Astrocyte (in vitro differentiated cells and primary cell): ENCODE measurements at places on chromosomes 11 and 22.

DNA sequence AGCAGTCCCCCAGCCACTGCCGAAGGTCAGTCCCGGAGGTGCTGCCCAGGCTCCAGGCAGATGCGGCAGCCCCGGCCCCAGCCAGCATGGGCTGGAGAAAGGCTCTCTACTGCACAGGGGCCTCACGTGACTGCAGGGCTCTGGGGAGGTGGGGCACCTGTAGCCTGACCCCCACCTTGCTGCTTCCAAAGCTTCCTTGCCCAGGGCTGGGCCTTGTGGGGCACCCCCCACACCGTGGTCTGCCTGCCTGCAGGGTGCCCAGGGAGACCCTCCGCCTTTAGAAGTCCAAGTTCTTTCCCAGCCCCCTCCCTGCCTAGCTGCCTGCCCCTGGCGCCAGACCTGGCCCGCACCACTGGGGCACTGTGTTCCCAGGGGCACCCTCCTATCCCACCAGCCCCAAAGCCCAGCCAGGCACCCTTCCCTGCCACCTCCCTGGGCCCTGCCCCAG lies 28.4 kb upstream of the TXNRD2 start:
- no peak for DNase-seq

GRCh38 chr11:41320238-41320637 lies 139.2 kb downstream of the LRRC4C start:
- peak; percentile 47 for DNase-seq

GRCh38 chr22:49979587-49980264 lies 19.2 kb downstream of the PIM3 start:
- no peak for DNase-seq

- no peak for DNase-seq
Measured at GRCh38 chr11:10285148-10285802, 8.7 kb downstream of the SBF2 start.

DNA sequence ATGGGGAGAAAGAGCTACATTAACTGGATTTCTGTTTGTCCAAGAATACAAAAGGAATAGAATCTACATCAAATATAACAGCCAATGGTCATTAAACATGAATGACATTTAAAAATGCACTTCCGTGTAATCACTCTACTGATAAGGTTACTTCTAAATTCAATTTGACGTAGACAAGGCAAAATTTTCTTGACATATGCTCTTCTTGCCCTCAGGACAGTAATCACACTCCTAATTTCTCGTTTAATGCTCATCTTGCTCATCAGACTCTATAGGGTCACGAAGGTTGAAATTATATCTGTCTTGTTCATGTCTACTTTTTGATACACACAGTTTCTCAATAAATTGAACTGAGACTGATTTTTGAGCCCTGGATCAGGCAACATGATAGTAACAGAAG lies 58.4 kb downstream of the NARS2 start:
- no peak for DNase-seq

DNA sequence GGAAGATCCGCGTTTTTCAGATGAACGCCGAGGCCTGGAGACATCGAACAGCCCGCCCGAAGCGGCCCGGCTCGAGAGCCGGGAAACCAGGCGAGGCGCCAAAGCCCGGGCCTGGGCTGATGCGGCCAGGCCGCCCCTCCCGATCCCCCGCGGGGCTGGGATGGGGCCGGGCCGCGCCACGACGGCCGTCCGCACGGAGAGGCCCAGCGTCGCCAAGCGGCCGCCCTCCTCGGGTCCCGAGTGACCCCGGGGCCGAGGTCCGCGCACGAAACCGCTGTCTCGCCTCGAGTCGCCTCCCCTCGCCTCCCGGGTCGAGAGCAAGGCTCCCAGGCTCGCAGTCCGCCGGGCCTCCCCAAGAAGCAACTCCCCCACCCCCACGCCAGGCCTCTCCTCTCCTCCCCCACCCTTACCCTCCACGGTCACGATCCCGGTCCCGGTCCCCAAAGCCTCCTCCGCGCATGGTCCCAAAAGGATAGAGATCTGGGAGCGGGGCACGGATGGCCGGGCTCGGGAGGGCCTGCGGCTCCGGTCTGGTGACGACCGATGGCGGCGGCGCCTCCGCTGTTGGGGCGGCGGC lies 482 bp downstream of the DDX17 start:
- DNase-seq, result peak; percentile 39

- no peak for DNase-seq
Measured at GRCh38 chr11:62854013-62854824, 14.8 kb upstream of the WDR74 start.

- no peak for DNase-seq
Measured at GRCh38 chr11:12483604-12484003, 106.2 kb downstream of the PARVA start.

DNA sequence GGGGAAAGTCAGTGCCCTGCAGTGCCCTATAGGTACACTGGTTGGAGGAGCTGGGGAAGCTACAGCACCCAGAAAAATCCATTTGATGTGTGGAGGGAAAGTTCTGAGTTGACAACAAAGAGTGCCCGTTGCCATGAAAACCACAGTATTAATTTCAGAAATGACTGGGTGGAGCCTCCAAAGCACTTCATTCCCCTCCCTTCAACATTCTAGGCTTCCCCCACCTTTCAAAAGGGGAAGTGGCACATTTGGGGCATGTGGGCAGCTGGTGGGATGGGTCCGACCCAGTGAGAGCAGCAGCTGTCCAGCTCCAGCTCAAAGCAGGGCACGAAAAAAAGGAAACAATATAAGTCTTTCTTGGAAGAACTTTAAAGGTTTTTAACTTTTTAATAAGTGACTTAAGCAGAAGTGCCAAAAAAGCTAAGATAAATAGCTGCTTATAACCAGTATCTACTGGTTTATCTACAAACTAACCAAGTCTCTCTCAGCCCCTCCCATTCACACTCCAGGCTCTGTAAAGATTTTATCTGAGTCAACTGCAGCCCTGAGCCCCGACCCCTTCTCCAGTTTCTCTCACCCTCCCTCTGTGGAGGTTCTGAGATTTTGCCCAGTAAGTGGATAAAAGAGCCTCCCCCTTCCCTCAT lies 9.0 kb upstream of the AHNAK start:
- peak; percentile 33 for DNase-seq

DNA sequence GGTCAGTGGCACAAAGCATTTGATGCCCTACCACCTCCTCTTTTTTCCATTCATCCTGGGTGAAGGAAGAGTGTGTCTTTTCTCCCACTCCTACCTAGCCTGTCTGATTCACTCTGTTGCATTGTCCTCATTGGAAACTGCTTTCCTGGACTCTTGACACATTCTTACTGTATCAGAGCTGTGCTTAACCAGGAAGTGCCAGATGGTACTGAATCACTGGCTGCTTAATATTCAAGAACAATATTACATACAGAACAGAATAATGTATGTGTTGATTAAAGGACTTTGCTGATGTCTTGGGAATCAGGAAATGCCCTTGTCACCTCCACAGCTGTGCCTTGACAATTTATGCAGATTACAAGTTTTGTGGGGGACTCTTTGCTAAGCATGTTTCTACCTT lies 44.4 kb downstream of the SVIP start:
- peak; percentile 65 for DNase-seq

DNA sequence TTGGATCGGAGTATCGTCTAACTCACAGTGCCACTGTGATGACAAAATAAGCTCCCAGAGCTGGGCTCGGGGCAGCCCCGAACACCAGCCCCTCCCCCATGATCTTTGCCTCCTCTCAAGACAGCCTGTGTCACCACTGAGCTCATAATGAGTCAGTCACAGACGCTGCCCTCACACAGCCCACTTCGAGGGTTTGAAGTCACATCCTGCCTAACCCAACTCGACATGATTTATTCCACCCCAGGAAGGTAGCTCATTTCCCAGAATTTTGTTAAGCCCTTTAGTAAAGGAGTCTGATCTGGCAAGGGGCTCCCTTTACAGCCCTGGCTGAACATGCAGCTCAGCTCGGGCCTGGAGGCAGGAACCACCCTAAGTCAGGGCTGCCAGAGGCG lies 22.8 kb downstream of the MYH9 start:
- peak; percentile 97 for DNase-seq

GRCh38 chr11:6397156-6397555 lies 6.9 kb downstream of the SMPD1 start:
- DNase-seq, result no peak

DNA sequence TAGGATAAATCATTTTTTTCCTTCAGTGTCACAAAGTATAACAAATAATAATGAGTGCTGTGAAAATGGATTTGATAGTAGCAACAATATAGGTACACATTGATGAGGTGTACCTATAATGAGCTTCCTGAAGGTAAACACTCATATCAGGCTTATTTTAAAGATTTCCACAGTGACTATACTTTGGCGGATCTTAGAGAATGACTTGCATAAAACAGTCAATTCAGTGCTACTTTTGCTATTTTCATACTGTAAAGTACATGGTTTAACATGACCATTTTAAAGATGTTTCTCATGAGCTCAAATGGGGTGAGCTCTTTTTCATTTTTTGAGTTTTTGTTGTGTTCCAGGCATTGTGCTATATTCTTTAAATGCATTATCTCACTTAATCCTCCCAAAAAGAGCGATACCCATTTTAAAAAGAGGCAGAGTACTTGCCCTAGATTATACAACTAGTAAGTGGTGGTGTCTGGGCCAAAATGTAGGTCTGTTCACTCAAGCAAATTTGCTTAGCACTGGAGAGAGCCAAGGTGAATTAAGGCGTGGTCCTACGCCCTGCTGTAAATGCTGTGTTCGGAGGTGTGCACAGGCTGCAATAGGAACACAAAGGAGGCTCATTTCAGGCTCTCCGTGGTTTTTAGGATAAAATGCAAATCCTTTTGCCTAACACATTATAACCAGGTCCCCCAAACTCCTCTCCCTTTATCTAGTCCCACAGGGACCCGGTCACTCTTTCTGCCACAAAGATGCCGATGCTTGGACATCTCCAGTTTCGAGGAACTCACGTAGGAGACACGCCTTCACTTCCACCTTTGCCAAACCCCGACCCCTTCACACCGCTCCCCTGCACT lies 617 bp upstream of the ALKBH3 start:
- no peak for DNase-seq

GRCh38 chr11:74009675-74010305 lies 905 bp upstream of the UCP3 start:
- DNase-seq, result no peak

DNA sequence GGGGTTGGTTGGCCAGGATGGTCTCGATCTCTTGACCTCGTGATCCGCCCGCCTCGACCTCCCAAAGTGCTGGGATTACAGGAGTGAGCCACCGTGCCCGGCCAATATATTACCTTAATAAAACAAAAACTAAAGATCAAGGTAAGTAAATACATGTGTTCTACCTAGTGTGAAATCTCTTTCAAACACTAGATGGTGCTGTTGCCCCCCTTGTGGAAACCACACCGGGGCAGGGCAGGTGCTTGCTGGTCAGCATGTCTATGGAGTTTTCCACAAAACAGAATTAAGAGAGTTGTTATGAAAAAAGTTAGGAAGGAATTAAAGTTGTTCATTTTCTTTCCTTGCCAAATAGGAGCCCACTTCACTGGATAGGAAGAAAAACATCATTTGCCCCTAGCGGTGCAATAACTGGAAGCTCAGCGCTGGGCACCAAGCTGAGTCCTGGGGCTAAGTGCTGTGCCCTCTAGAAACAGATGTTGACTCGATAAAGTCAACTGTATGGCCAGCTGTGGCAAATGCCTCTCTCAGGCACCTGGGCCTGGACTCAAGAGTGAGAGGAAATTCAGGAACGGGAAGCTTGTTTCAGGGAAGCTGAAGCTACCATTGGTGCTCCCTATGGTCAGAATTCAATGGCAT lies 6.3 kb upstream of the KCNJ5 start:
- peak; percentile 27 for DNase-seq

DNA sequence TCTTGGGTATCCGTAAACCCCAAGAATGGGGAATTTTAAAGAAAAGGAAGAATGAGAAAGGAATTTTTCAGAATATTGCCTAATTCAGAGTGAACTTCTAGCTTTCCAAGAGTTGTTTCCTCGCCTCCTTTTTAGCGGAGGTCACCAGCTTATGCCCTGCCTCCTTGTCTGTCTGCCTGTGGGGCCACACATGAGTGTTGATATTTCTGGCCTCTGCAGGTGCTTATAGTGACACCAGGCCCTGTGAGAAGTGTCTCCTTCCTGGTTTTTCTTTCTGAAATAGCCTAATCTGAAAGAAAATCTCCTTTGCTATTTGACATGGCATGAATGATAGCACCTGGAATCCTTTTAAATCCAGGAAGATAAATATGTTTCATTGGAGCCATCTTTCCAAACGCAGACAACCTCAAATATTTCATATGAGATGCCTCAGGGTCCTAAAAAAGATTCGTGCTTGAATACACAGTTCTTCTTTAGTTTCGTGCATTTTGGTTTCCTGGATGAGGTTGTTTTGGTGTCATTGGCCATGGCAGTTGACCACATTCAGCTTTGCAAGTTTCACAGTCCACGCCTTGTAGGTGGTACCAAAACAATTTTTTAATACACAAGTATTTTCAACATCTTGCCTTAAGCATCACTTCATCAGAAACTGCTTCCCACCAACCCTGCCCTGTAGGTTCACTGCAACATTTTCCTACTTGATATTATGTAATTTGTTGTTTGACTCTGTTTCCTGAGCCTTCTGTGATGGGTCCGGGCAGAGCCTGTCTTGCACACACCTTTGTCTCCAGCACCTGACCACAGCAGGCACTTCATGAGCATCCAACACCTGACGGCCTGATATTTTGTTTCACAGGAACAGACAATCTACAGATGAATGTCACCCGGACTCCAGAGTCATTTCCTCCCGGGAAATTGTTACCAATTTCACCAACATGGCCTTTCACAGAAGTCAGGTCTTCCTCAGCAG lies 159.4 kb downstream of the C11orf91 start:
- DNase-seq, result no peak

DNA sequence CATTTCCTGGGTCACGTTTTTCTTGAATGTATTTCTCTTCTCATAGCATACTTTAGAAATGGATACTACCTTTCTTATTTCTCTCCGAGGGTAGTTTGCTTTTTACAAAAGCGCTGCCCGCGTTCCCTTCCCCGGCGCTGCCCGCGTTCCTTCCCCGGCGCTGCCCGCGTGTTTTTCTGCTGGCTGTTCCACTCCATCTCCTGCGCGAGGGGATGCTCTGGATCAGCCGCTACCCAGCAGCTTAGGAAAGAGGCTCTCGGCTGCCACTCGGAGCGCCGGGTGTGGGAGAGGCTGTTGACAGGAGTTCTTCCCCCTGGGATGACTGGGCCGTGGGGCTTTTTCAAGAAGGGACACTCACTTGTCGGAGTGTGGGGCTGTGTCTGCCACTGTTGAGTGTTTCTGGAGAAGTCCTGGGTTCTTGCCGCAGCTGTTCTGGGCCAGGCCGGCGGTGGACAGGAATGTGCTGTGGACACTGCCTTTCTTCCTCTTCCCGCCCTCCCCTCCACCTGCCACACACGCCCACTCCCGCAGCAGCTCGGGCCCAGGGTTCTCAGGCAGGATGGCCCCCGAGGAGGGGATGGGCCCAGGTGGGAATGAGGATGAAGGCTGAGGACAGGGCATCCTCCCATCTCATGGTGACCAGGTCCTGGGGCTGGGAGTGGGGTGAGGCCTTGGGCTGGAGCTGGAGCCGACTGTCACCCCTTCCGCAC lies 30.6 kb downstream of the GLB1L2 start:
- DNase-seq, result no peak

- peak; percentile 31 for DNase-seq
Measured at GRCh38 chr11:86800076-86800959, at the start of gene PRSS23. Gene PRSS23 (plus strand): TSS chr11:86800542. CDS start chr11:86807644, 7,102 bp downstream.
